ENCODE measurements at places on chromosomes 4 and X. TPM values are rescaled to one million over a fixed set of nuclear protein-coding genes. Genes with fewer than 3 reads are reported as not detected.

DNA sequence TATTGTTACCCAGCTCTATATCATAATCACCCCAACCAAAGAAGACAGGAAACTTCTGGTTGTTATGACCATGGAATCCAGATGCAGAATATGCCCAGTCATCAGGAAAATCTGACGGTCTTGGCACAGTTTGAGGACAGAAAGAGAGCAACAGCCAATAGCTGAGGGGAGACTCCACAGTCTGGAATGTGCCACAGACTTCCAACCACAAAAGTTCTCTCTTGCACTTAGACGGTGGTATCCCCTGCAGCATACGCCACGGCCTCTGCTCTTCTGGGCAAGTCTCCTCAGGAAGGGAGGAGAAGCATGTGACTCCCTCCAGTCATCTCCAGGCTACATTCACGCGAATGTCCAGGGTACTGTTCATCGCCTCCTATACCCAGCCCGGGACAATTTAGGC lies 18.4 kb downstream of the ZNF827 start:
- DNase-seq, result no peak

DNA sequence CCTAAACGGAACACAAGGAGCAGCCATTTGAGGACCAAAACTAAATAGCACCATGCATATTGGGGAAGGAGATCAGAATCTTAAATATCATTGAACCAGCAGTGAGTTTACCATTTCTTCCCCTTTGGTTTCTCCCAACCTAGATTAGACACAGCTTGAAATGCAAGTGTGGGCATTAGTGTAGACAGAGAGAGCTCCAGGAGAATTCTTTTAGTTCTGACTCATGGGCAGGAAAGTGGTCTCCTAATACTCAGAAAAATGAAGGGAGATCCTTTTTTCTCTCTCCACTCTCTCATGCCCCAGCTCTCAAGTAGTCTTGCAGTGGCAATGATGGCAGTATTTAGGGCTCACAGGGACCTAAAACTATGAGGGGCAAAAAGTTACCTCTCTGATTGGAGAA lies 567.9 kb downstream of the INPP4B start:
- DNase-seq, result no peak

The TRPC5OS gene
- not detected for total RNA-seq

The HTN3 gene
- not detected for total RNA-seq

The CDS1 gene
- not detected for total RNA-seq

The SSX2 gene
- total RNA-seq, result not detected

- no peak for DNase-seq
Measured at GRCh38 chr4:17623451-17624001, 9.1 kb downstream of the MED28 start.

DNA sequence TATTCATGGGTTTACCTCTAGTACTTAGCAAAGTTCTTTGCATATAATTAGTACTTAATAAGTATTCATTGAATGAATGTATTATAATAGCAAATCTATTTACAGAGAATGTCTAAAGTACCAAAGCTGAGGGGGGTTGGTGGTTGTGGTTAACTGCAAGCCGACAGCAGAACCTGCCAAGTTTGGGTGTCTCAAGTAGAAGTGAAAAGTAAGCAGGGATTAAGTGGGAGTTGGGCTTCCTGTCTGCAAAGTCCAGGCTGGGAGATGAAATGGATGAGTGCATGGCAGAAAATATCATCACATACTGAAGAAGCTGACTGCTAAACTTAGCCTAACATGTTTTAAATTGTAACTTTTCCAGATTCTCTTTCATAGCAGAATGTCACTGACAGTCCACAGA lies 169.6 kb downstream of the CAMK2D start:
- no peak for DNase-seq

Data from osteocyte (in vitro differentiated cells).